Epithelial cell of proximal tubule (primary cell): ENCODE measurements at places on chromosomes 16 and 17.

DNA sequence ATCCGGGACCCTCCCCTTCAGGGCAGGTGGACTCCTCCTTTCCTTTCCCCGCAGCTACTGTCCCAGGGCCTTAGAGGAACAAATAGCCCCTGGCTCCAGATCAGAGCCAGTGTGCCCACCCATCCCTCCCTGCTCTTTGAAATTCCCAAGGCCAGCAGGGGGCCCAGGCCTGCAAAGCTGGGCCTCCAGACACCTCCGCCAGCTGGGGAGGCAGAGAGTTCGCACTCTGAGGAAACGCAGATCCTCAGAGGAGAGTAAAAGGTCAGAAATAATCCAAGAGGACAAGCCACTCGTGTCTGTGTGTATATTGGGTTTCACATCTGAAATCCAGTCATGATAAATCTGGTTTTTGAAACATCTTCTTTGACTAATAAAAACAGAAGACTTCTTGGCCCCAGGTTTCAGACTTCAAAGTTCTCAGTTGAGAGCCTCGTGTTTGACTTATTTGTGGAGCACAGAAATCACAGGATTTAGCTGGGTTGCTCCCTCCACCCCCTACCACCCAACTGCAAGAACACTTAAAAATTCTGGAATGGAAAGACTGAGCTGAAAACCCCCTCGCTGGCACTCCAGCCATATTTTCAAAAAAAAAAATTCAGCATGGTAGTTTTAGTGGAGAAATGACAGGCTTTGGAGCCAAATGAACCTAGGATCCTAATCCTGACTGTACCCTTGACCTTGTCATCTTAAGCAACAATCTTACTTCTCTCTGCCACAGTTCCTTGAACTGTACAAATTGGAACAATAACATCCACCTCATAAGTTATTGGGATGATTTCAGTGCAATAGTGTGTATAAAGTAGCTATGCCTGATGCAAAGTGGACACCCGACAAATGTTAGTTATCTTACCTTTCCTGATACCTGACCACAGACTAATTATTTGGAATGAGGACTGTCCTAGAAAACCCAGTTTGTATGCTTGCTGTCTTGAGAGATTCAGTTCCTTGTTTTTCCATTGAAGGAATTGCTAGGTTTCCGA lies 44.5 kb upstream of the TBX2 start:
- DNase-seq, result no peak

DNA sequence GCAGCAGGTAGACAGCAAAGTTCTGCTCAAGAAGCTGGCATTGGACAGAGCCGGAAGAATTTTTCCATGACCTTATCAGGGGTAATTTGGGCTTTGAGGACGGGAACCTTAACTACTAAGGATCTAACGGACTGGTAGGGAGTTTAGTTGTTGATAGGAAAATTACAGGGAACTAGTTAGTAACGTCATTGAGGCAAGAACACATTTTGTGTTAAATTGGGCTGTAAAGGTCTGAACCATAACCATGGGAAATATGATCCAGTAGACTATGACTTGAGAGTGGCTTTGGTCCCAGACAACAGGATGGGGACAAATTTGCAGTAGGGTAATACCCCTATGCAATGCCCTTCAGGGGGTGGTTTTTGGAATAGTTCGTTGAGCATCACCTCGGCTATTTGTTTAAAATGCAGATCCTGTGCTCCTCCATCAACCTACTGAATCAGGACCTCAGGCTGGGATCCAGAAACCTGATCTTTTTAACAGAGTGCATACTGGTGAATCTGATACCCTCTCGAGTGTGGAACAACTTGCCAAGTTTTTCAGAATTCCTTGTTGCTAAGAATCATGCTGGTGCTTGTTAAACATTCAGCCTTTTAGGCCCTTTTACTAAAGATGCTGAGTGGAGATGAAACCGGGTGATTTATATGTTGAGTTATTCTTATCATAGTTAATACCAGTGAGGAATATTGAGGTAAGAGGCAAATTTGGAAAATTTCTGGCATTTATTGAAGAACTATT lies 255.1 kb downstream of the MAP2K6 start:
- DNase-seq, result no peak

GRCh38 chr16:88084881-88085280 lies 133.6 kb downstream of the BANP start:
- no peak for DNase-seq

GRCh38 chr16:68475071-68475470 lies 26.8 kb upstream of the SMPD3 start:
- DNase-seq, result no peak

GRCh38 chr16:81666113-81666512 lies 113.0 kb upstream of the PLCG2 start:
- DNase-seq, result no peak

- no peak for DNase-seq
Measured at GRCh38 chr16:17828012-17828411, 357.3 kb upstream of the XYLT1 start.

DNA sequence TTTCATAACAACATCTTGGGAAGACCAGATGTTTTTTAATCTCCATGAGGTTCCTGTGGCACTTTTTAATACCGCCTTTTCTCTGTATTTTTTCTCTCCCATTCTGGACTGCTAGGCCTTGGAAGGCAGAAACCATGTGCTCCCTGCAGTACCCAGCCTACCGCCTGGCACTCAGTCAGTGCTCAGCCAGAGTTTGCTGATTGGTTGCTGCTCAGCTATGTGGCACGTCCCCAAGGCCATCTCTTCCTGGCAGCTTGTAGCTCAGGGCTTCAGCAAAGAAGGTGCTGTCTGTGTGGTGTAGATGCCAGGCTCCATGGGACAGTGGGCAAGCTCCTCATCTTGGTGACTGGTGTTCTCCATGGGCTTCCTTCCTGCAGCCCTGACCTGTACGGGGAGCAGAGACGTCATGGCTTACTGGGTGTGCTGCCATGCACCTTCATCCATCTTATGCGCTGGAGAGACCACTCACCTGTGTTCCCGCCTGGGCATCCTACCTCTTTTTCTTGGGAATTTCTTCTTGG lies 86.7 kb downstream of the CLEC16A start:
- DNase-seq, result no peak

DNA sequence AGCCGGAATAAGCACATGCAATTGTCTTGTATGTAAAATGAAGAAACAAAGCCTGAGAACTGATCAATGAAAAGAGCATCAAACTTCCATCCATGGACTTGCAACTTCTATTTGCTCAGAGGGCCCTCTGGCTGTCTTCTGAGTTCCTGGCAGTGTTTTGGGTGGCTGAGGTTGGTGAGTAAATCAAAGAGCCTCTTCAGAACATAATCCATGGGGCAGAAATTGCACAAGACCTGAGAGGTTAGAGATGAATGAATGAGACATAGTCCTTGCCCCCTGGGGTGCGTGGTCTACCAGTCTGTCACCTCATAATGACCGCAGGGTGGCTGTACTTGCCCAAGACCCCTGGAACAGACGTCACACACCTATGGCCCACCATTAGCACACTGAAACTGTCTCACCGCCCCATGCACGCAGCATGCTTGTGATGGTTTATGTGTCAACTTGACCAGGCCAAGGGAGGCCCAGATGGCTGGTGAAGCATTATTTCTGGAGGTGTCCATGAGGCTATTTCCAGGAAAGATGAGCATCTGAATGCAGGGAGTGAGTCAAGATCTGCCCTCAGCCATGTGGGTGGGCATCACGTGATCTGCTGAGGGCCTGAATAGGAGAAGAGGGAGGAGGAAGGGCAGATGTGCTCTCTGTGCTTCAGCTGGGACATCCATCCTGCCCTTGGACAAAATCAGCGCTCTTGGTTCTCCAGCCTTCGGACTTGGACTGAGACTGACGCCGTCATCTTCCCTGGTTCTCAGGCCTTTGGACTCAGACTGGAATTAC lies 8.3 kb downstream of the PIK3R6 start:
- no peak for DNase-seq

GRCh38 chr17:72763981-72764380 lies 328.5 kb downstream of the SLC39A11 start:
- no peak for DNase-seq
